RKO (cell line): ENCODE measurements at places on chromosomes 16 and 17.
A peak's percentile ranks its signal among the peaks of the same experiment; 100 is the strongest.

DNA sequence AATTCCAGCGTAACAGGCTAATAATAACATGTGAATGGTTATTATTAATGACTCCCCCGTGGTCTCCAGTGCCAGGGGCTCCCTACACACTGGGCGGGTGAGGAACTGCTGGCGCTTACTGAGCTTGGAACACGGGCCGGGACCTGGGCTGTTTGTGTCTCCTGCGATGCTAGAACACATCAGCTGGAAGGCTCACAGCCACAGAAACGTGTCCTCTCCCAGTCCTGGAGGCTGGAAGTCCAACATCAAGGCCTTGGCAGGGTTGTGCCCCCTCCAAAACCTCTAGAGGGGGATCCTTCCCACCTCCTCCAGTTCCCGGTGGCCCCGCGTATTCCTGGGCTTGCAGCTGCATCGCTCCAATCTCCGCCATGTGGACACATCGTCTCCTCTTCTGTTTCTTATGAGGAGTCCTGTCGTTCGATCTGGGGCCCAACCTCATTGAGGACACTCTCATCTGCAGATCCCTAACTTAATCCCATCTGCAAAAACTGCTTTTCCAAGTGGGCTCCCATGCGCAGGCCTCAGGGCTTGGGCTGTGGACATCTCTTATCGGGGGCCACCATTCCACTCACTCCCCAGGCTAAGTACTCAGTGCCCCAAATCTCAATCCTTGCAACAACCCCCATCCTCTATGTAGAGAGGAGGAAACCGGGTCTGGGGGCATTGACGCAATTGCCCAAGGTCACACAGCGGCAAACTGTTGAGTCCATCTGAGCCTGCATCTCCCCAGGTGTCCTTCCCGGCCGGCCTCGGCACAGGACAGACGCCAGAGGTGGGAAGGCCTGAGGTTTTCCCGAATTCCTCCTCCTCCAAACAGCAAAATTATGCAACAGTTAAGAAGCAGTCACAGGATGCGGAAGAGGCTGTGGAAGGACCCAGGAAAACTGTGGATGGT is 193.9 kb downstream of the IRF8 start:
- DNase-seq = no peak

GRCh38 chr16:11106726-11107125 is 149.3 kb downstream of the SOCS1 start:
- no peak for DNase-seq

DNA sequence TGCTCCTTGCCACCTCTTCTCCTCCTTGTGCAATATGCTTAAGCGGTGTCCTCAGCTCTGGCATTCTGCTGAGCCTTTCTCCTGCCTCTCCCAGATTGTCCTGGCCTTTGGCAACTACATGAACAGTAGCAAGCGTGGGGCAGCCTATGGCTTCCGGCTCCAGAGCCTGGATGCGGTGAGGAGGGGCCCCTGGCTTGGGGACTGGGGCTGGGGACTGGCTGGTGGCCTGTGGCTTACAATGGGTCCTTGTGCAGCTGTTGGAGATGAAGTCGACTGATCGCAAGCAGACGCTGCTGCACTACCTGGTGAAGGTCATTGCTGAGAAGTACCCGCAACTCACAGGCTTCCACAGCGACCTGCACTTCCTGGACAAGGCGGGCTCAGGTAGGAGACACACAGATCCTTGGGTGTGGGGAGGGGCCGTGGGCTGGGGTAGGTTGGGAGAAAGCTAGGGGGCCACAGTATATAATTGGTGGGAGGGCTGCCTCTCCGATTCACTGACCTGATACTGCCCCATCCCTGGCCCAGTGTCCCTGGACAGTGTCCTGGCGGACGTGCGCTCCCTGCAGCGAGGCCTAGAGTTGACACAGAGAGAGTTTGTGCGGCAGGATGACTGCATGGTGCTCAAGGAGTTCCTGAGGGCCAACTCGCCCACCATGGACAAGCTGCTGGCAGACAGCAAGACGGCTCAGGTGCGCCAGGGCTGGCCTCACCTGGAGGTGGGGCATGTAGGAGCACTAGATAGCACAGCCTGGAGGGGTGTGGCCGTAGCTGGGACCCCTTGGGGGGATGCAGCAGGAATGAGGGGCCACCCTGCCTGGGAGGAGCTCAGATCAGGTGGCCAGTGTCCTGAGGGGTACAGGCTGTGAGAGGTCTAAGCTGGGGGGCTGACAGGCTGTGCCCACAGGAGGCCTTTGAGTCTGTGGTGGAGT is 16.9 kb downstream of the SPATA32 start:
- DNase-seq = no peak

DNA sequence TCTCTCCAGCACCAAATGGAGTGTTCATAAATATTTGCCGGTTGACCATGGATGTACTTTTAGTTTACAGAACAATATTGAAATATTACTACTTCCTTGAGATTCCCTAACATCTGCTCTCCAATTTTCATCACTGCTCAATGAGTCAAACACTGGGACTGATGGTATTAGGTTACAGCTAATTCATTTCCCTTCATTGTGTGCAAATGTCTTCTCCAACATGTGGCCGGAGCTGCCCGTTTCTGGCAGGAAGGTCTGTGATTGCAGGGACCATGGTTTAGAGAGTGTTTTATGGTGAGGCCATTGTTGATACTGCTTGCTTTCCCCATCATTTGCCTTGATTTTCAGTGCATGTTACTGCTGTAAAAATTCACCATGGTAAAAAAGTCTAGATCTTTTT is 209.3 kb downstream of the HS3ST3B1 start:
- no peak for DNase-seq

DNA sequence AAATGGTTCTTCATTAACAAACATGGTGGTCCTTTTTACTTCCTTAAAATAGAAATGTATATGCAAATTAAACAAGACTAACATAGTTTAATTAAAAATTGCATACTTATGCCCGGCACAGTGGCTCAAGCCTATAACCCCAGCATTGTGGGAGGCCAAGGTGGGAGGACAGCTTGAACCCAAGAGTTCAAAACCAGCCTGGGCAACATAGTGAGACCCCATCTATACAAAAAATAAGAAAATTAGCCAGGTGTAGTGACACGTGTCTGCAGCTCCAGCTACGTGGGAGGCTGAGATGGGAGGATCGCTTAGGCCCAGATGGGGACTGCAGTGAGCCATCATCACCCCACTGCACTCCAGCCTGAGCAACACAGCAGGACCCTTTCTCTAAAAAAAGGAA is 18.4 kb downstream of the CDC27 start:
- no peak for DNase-seq

DNA sequence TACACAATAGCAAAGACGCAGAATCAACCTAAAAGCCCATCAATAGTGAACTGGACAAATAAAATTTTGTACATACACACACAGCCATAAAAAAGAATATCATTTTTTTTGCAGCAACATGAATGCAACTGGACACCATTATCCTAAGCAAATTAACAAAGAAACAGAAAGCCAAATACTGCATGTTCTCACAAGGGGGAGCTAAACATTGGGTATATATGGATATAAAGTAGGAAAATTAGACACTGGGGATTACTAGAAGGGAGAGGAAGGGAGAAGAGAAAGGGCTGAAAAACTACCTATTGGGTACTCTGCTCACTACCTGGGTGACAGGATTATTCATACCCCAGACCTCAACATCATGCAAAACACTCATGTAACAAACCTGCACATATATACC is 28.2 kb downstream of the ADAMTS18 start:
- peak; percentile 26 for DNase-seq

- DNase-seq = no peak
These were observed 8.4 kb downstream of the HBQ1 start for GRCh38 chr16:188674-189073.

DNA sequence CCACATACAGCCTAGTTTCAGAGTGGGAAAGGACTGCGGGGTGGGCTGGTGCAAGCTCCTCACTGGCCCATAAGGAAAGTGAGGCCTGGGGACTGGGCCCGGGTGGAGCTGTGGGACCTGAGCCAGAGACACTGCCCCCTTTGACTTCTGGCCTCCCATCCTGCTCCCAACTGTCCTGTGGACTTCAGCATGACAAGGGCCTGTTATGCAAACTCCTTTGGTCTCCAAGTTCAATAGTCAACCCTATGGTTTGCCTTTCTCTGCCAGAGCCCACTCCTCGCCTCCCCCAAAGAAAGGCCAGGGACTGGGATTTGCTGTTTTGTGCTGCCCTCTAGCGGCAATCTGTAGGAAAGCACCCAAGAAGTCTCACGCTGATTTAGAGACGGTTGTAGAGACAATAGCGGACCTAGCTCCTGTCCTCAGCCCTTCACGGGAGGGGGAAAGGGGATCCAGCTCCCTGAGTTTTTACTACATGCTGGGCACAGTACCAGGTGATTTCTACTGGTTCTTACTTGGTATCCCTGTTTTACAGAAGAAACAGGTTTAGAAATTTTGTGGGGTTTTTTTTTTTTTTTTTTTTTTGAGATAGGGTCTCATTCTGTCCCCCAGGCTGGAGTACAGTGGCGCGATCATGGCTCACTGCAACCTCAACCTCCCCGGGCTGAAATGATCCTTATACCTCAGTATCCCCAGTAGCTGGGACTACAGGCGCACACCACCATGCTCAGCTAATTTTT is 1.2 kb upstream of the TLCD3B start:
- peak; percentile 65 for DNase-seq

- no peak for DNase-seq
These were observed 14.6 kb upstream of the HSBP1 start for GRCh38 chr16:83793179-83793578.
